ENCODE measurements at places on chromosomes 5 and 9. TPM values are rescaled to one million over a fixed set of nuclear protein-coding genes. Genes with fewer than 3 reads are reported as not detected.

SLC34A3 gene
- not detected for total RNA-seq

GHR gene
- 16.9 TPM for total RNA-seq

DNA sequence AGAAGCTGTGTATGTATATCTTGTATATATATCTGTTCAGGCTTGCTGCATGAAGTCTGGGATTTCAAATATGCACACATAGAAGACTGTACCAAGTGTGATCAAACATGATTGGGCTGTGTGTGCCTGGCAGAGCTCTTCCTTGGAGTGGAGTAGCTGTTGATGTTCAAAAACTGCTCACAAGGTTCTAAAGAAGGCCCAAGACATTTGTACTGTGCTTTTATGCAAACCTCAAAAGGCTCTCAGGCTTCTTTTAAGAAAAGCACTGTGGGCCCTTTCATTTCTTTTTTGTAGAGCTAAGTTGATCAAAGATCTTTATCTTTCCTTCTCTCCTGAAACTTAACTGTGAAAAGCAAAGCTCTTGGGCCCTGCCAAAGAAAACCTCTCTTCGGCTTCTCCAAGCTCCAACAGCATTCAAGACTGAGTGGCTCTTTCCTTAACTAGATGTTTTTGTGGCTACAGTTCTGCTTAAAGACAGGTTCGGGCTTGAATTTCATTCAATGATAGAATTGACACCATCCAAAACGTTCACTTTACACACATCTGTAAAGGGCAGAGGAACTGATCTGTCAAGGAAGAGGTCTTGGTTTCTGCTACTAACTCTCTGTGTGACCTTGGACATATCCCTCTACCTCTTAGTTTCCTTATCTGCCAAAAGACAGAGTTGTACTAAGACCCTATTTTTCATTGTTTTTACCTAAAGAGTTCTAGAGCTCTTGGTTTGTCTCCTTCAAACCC, 105.8 kb upstream of the IL6ST start:
- no peak overlapping the region for H3K27ac ChIP-seq
- H3K27me3 ChIP-seq = no peaks in the 10 kb centered on the region
- DNase-seq = no peak
- H3K36me3 ChIP-seq = no peaks in the 10 kb centered on the region
- H3K4me1 ChIP-seq = peaks cover 28% of the 10 kb centered on the region
- H3K4me3 ChIP-seq = no peak overlapping the region

DNA sequence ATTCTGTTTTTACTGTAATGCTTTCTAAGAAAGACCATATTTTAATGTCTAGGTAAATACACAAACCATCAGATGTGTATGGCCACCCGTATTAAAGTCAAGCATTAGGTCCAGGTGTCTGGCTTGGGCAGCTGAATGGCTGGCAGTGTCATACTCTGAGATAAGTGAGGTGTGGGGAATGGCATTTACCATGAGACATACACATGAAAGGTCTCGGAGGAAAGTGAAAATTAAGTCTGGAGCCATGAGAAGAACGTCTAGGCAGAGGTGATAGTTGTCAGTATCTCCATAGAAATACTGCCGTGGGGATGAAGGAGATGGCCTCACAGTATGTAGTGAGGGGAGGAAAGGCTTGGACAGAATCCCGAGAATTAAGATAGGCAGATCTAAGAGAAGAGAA, 164.3 kb downstream of the TLE4 start:
- H3K4me3 ChIP-seq = no peak overlapping the region
- no peak overlapping the region for H3K27ac ChIP-seq
- H3K36me3 ChIP-seq = no peaks in the 10 kb centered on the region
- DNase-seq = no peak

- H3K36me3 ChIP-seq = peaks cover 98% of the 10 kb centered on the region
- H3K27ac ChIP-seq = no peak overlapping the region
- no peak overlapping the region for H3K4me3 ChIP-seq
Measured at GRCh38 chr9:136470792-136471469, 11.9 kb downstream of the SEC16A start.

Measured in suprapubic skin (tissue), 4 donors.